ENCODE measurements at places on chromosomes 1 and 21.

DNA sequence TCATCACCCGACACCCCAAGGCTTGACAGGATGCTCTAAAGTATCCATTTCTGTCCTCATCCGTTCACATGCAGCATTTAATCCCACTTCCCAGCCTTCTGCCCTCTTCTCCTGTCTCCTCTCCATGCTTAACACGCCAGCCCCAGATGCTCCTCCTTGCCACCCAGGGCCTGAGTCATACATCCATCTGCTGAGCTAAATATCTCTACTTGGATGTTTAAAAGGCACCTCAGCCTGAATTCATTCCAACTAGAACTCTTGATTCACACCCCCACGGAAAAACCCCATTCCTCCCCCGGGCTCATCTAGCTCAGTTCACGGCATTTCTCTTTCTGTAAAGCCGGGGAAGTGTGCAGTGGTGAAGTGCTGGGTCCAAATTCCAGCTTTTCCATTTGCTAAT, 27.7 kb downstream of the TEX35 start:
- no peak for DNase-seq

GRCh38 chr1:30908316-30908695, 252 bp downstream of the SDC3 start:
- DNase-seq: no peak

GRCh38 chr1:39564941-39565340, 11.6 kb downstream of the PABPC4 start:
- no peak for DNase-seq

DNA sequence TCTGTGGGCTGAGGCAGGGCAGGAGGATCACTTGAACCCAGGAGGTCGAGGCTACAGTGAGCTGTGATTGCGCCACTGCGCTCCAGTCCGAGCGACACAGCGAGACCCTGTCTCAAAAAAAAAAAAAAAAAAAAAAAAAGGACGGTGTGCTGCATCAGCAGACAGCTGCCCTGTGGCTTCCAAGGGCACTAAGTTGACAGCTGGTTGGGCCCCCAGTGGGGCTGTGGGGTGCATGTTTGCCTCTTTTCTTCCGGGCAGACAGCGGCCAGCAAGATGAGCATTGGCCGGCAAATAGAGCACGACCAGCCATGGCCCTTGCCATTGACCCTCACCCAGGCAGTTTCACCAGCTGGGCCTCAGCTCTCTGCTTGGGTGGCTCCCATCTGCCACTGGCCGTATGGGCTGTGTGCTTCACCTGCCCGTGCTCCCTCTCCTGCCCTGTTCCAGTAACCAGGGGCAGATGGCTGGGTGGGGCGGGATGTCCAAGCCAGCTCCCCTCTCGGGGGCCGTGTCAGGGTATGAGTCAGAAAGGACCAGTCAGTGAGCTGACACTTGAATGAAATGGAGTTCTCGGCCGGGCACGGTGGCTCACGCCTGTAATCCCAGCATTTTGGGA, 12.3 kb upstream of the SLC25A34 start:
- no peak for DNase-seq

DNA sequence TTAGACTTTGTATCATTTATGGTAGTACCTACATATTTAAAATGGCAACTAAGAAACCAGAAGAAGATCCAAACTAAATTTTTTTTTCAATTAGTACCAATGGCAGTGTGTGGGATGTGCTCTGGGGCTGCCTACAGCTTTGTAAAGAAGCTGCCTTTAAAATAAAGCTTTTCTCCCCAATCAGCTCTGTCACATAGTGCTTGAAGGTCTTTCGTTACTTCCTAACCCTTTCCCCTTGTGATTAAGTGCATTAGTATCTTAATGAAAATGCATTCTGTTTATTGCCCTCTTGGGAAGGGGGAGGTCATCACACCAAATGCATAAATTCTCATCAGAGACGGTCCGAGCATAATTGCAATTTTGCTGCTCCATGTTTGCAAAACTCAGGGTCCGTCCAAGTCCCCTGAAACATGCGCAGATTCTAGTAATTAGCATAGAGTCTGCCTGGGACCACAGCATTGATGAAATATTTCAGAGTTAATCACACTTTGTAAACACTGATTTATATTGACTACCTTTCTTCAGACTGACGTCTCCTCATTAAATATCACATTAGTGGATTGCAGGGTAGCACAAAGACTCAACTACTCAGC, 71.3 kb downstream of the ESRRG start:
- DNase-seq: no peak

GRCh38 chr21:20451046-20451445, 547.2 kb upstream of the NCAM2 start:
- DNase-seq: no peak

DNA sequence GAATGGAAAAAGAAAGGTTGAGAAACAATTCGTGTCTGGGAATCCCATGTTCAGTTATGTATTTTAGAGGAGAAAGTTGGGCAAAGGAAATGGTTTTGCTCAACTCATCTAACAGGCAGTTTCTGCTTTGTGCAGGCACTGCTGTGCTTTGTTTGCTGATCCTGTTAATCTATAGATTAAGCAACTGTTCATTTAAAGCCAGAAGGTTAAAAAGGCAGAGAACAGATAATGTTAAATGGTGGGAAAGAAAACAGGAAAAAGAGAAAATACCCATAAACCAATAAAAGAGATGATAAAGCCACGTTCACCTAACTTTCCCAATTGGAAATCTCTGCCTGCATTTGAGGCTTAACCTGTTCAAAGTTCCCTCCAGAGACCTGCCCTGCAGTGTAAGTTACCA, 70.0 kb downstream of the APP start:
- DNase-seq: no peak

GRCh38 chr1:84883286-84883685, 9.7 kb downstream of the LPAR3 start:
- no peak for DNase-seq

DNA sequence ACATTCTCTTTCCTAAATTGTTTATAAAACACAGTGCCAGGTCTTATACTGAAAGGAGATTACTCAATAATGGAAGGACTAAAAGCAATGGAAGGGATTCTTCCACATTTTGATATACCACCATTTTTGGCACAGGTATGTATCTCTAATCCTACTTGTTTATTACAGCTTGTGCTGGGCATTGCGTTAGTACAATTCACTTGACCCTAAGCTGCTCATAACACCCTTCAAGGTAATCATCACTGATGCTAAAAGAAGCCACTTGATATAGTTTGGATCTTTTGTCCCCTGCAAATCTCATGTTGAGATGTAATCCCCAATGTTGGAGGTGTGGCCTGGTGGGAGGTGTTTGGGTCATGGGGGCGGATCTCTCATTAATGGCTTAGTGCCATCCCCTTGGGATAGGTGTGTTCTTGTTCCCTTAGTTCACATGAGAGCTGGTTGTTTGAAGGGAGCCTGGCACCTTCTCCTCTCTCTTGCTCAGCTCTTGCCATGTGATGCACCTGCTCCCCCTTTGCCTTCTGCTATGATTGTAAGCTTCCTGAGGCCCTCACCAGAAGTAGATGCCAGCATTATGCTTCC, 71.1 kb downstream of the NIBAN1 start:
- DNase-seq: no peak

- DNase-seq: no peak
These were observed 2.6 kb downstream of the C1orf21 start for GRCh38 chr1:184389446-184389845.

GRCh38 chr1:201648066-201648906, 109.4 kb downstream of the NAV1 start:
- DNase-seq: no peak

GRCh38 chr1:1609822-1610485, 5.3 kb upstream of the MIB2 start:
- DNase-seq: no peak

DNA sequence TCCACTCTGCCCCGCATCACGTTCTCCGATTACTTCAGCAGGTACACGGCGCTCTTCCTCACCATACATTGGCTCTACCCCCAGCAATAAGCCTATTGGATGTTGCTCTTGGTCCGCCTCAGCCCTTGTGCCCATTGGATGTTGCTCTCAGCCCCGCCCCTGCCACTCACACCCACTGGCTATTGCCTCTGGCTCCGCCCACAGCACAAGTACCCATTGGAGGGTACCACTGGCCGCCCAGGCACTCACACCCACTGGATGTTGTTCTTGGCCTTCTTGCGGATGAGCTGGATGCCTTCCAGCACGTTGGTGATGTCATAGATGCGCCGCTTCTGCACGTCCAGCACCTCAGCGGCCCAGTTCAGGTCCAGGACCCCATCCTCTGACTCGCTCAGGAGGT, 9.4 kb downstream of the E2F2 start:
- no peak for DNase-seq

DNA sequence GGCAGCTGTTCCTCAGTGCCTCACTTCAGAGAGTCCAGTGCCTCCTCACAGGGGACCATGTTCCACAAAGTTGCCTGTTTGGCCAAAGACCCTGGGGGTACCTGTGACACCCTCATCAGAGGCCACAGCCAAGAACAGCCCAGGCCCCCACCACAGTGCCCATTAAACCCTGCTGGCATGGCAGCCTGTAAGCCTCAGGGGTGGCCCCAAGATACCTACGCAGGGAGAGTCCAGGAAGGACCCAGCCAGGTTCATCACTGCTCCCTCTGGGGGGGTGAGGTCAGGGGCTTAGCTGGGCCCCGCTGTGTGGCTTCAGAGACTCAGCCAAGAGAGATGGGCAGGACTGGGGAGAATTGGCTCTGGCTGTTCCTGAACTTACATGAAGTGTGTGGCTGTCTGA, 19.1 kb upstream of the PRDM16 start:
- DNase-seq: no peak

DNA sequence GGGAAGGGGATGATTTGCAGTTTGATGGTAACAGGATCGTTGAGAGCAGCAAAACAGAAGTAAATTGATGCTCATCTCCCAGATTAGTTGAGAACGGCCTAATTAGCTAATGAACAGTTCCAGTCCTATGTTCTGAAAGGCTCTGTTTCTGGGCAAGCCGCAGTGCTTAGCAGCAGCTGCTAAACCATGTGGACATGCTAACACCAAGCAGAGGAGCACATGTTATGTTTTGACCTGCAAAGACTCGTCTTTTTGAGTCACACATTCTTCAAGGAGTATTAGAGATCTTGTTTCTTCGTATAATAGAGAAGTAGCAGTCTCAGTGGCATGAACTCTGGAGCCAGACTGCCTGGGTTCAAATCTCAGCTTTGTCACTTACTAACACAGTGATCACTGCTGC, 58.1 kb downstream of the CACNA1E start:
- no peak for DNase-seq

DNA sequence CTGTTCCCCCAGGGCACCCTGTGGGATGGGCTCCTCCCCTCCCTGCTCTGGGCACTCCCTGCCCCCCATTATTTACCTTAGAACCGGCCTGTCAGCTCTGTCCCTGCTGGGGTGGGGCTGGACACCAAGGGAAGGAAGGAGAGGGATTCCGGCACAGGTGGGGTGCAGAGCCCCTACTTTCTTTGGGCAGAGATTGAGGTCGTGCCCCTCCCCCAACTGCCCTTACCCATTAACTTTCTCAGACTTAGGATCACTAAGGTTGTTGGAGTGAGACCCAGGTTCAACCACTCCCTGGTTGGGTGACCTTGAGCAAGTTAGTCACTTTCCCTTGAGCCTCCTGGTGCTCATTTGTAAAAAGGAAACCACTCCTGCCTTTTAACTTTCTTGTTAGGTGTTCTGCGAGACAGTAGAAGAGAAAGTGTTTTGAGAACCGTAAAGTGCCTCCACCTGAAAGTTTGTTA, 57.0 kb upstream of the SYNC start:
- DNase-seq: no peak

GRCh38 chr1:163583661-163584181, 262.0 kb downstream of the NUF2 start:
- DNase-seq: no peak

GRCh38 chr1:155209312-155209721, 822 bp downstream of the MTX1 start:
- DNase-seq: no peak

- DNase-seq: no peak
These were observed 6.8 kb downstream of the MYOC start for GRCh38 chr1:171645553-171646248.

GRCh38 chr1:226397011-226397926, 10.6 kb downstream of the PARP1 start:
- DNase-seq: no peak

- no peak for DNase-seq
These were observed 19.2 kb downstream of the COL18A1 start for GRCh38 chr21:45423968-45424853.

- no peak for DNase-seq
These were observed 246.6 kb upstream of the ADGRL2 start for GRCh38 chr1:81554108-81554507.

- no peak for DNase-seq
These were observed 171.1 kb upstream of the CSF3R start for GRCh38 chr1:36653850-36654249.

GRCh38 chr1:214403431-214403830, 122.5 kb downstream of the SMYD2 start:
- DNase-seq: no peak

DNA sequence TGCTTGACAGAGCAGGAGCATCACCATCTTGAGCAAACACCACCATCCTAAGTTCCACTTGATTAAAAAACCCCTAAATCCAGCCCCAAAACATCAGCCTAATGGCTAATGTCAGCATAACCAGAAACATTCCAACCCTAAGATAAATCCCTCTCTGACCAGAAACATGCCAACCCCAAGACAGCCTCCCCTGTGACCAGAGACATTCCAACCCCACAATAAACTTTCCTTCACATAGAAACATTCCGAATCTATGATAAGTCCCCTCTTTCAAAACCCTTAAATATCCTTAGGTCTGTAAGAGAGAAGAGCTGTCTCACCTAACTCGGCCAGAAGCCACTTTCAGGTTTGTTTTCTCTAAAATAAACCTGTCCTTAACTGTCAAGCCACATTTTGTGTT, 17.4 kb upstream of the SLC2A5 start:
- DNase-seq: no peak

GRCh38 chr1:214280386-214281020, 456 bp upstream of the SMYD2 start:
- no peak for DNase-seq

- no peak for DNase-seq
These were observed 21.7 kb upstream of the VASH2 start for GRCh38 chr1:212928323-212929291.

DNA sequence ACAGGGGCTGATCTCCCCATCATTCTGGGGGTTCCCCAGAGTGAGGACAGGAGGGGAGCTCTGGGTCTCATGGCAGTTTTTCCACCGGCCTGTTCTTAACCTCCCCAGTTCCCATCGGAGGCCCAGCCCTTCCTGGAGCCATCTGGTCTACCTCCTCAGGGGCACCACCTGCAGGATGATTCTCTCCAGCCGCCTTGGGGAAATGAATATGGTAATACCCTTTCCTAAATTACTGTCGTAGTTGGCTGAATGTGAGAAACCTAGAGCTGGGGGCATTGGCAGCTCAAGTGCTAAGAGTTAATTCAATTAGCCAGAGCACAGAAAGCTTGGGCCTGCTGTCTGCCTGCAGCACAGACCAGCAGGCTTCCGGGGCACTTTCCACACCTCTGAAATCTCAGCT, 64.9 kb downstream of the TAS1R2 start:
- DNase-seq: no peak
